Right ventricle myocardium superior (tissue), 1 donor: ENCODE measurements at places on chromosomes 5 and 9.

DNA sequence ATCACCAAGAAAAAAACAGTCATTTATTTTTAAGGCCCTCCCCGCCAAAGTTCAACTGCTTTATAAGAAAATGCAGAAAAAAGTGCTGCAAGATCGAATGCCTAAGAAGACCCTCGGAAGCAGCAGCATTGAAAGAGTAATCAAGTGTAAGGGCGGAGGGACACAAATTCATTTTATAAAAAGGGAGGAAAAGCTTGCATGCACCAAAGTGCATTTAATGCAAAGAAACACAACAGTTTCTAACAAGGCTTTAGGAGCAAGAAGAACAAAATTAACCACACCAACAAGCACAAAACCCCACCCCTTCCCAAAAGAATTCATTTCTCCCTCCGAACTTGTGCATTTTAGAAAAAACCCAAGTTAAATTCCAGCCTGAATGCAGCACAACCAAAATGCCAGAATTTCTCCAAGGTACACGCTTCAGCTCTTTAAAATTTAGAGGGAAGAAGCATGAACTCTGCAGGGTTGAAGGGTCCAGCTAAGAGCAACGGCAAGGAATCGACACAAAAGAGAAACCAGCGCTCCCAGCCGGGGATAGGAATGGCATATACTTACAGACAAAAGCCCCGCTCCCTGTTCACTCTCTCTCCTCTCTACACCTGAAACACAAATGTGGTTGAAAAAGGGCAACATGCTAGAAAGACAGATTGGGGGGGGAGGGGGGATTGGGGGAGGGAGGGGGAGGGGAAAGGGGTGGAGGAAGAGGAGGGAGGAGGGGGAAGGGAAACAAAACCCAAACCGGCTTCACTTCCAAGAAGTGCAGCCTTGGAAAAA is at the start of gene NREP:
Gene NREP (minus strand): TSS at position 614 of the 774 bp plus-strand sequence. CDS start 1,422 bp downstream, outside the sequence.
- DNase-seq, result peak; percentile 58

DNA sequence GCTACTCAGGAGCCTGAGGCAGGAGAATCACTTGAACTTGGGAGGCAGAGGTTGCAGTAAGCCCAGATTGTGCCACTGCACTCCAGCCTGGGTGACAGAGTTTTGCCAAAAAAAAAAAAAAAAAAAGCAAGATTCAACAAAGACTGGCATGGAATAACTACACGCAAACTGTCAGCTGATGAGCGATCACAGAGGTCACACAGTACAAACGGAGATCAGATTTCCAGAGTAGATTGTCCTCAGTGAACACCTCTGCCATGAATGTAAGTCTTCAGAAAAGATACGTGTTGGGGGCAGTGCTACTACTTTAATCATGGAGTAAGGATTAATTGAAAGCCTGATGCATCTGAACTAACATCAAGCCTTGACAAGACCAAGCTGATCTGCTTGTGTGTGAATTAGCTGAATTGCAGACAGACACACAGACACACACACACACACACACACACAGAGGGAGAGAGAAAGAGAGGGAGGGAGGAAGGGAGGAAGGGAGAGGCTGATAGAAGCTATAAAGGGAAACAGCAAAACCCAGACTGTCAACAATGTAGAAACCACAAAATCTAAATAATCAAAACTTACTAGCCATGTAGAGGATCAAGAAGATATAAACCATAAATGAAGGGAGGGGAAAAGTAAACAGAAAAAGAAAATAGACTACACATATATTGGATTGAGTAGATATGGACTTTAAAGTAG is 222.9 kb upstream of the ZNF462 start:
- no peak for DNase-seq

- no peak for DNase-seq
Observed at GRCh38 chr9:2152966-2153629, 138.0 kb downstream of the SMARCA2 start.

GRCh38 chr9:119559986-119560385 is 190.8 kb upstream of the BRINP1 start:
- DNase-seq, result no peak

DNA sequence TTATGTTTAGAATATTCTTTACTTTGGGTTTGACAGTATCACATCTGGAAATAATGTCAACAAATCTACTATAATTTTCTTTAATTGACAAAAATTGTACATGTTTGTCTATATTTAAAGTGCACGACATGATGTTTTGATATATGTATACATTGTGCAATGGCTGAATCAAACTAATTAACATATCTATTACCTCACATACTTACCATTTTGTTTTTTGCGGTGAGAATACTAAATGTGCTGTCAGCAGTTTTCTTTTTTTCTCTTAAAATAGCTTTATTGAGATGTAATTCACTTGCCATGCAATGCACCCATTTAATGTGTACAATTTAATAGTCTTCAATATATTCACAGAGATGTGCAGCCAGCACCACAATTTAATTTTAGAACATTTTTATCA is 10.6 kb upstream of the C6 start:
- DNase-seq, result no peak

GRCh38 chr5:143170977-143171376 is 232.5 kb downstream of the NR3C1 start:
- no peak for DNase-seq

- DNase-seq, result no peak
Observed at GRCh38 chr5:6705088-6705487, 8.1 kb upstream of the TENT4A start.

GRCh38 chr5:110809006-110809405 is 70.2 kb downstream of the SLC25A46 start:
- DNase-seq, result no peak

- DNase-seq, result peak; percentile 97
Observed at GRCh38 chr5:151020304-151021110, at the start of gene GPX3. Gene GPX3 (plus strand): TSS chr5:151020591. CDS start chr5:151020655, 64 bp downstream.

- no peak for DNase-seq
Observed at GRCh38 chr9:121837113-121837961, 185.9 kb downstream of the DAB2IP start.

GRCh38 chr9:134937566-134938345 is 20.0 kb upstream of the FCN1 start:
- DNase-seq, result no peak

DNA sequence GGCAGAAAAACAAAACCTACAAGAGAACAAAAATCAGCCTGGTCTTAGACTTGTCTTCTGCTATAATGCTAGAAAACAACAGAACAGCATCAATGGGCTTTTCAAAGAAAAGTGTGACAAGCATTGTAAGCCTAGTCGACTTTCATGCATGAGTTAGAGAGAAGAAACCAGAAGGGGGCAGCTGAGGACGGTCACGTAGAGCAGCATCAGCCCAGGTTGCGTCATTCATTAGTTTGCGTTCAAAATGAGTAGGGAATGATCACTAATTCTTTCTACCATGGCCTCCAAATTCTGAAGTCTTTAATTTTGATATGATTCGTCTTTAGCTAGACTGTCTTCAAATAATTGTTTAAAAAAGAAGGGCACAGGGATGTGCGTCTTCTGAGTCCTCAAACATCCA is 4.7 kb upstream of the ISCA1 start:
- no peak for DNase-seq

- no peak for DNase-seq
Observed at GRCh38 chr5:39478863-39479262, 54.1 kb upstream of the DAB2 start.

- no peak for DNase-seq
Observed at GRCh38 chr5:126972062-126972895, 58.1 kb downstream of the MARCHF3 start.

- DNase-seq, result no peak
Observed at GRCh38 chr9:125150349-125151245, 7.3 kb upstream of the SCAI start.

GRCh38 chr5:79966448-79966847 is 24.6 kb downstream of the MTX3 start:
- no peak for DNase-seq

GRCh38 chr9:96564217-96564616 is 55.4 kb downstream of the CDC14B start:
- no peak for DNase-seq

- no peak for DNase-seq
Observed at GRCh38 chr9:77384406-77384805, 207.1 kb downstream of the VPS13A start.

DNA sequence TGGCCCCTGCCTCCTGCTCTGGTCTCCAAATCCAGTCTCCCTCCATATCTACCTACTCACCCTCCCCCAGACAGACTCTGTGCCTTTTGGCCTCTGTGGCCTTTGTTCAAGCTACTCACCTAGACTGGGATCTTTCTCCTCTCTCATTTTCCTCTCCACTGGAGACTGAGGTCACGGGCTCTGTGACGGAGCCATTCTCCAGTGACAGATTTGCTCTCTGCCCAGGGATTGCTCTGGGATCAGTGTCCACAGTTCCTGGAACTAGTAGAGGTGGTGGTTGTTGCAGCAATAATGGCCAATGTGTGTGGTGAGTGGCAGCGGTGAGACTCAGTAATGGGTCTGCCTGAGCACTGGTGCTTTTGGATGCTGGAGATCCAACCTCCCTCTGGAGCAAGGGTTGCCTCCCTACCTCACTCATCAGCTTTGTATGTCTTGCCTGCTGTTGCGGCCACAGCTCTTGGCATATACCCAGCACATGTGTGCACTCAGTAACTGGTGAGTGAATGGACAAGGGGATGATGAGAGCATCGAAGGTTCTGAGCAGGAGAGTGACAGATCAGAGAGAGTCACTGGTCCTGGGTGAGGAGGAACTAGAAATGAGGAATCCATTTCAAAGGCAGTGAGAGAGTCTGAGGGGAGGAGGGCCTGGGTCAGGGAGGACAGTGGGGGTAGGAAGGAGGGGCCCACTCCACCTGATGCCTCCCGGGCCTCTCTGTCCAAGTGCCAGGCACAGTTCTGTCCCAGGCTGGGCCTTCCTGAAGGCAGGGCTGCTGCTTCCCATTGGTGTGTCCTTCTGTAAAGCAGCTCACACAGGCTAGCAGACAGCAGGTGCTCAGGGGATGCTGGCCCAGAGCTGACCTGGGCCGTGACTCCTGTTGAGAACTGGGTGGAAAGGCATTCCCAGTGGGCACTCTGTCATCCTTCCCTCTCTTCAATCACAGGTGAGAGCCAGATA is 96.5 kb upstream of the PITX1 start:
- no peak for DNase-seq

- no peak for DNase-seq
Observed at GRCh38 chr9:121987314-121987713, 105.8 kb downstream of the TTLL11 start.

DNA sequence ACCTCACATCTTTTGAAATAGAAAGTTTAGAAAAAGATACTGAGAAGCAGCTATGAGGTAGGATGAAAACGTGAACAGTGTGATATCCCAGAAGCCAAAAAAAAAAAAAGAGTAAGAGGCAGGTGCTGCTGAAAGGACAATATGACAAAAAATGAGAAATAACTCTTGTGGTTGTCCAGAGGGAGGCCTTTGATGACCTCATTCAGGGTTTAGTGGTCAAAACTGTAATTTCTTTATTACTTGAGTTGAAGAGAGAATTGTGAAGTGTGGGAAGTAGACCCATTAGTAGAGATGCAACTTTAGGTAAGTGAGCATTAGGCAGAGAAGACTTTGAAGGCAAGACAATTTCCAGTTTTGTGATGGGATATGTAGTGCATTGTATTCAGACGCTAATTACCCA is 1306.3 kb upstream of the ACO1 start:
- DNase-seq, result no peak

- DNase-seq, result peak; percentile 65
Observed at GRCh38 chr9:126965541-126966428, 51.2 kb downstream of the RALGPS1 start.

DNA sequence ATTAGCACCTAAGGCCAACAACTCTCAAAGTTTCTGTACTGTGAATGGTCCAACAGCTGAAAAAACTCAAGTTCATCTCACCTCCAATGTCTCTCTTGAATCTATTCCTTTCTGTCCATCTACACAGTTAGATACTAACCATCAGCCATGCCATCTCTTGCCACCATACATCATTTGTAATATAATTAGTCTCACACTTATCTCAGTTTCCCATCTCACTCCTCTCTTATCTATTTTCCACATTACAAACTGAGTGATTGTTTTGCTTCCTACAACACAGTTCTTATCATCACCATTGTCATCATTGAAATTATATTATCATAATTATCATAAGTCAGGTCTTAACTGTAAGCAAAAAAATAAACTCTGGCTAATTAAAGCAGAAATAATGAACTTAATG is 393.9 kb downstream of the PRELID2 start:
- DNase-seq, result no peak

DNA sequence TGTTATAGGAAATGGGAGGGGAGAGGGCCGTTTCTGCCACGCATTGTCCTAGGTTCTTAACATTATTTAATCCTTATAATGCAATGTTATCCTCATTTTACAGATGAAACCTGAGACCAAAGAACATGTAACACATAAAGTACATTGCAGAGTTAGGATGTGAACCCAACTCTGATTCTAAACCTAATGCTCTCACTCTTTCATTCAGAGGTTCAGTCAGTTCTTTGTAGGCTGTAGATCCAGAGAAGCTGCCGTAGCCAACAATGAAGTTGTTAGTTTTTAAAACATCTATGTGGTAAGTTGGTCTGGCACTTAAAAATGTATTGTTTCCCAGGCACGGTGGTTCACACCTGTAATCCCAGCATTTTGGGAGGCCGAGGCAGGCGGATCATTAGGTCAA is 10.5 kb upstream of the PSMD5 start:
- DNase-seq, result no peak

- DNase-seq, result no peak
Observed at GRCh38 chr9:114089206-114089840, 9.8 kb downstream of the KIF12 start.

- no peak for DNase-seq
Observed at GRCh38 chr5:115379622-115380344, 83.3 kb upstream of the CCDC112 start.

GRCh38 chr9:89006267-89006666 is 15.0 kb downstream of the S1PR3 start:
- DNase-seq, result no peak

DNA sequence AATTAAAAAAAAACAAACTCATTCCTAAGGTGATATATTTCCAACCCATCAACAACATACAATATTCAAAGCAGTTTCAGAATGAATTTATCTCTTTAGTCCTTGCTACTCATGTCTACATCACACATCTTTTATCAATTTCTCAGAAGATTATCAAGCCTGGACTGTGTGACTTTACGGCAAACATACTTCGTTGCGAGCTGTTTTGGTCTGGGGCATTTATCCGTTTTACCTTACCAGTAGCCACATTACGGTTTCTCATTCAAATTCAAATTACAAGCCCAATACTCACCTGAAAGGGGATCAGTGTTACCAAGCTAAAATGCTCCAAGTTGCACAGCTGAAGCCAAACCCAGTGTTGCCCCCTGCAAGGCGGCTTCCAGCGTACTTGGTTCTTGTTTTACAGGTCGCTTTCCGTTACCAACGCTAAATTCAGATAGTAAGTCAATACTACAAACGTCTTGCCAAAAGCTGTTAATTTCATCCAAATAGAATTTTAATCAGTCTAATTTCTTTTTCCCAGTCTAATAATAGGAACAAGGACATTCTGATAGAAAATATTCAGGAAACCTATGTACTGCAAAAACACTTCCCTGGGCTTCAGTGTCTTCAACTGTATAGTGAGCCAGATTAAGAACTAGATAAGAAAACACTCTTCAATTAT is 1.8 kb downstream of the HNRNPH1 start:
- no peak for DNase-seq

- DNase-seq, result no peak
Observed at GRCh38 chr5:159511570-159511969, 181.3 kb upstream of the IL12B start.

- DNase-seq, result no peak
Observed at GRCh38 chr9:128556276-128556675, 3.9 kb downstream of the SPTAN1 start.

- no peak for DNase-seq
Observed at GRCh38 chr5:89343666-89344065, 460.7 kb upstream of the MEF2C start.

GRCh38 chr9:76255781-76256455 is 138.3 kb downstream of the RFK start:
- DNase-seq, result peak; percentile 57

- DNase-seq, result no peak
Observed at GRCh38 chr5:95304711-95305110, 19.8 kb upstream of the MCTP1 start.
